ENCODE measurements at places on chromosomes 2 and 18. TPM values are rescaled to one million over a fixed set of nuclear protein-coding genes. Genes with fewer than 3 reads are reported as not detected.
A peak's percentile ranks its signal among the peaks of the same experiment; 100 is the strongest.

Gene OSBPL6
- polyA plus RNA-seq, result 1.1 TPM

Gene C1GALT1C1L
- polyA plus RNA-seq, result not detected

Gene DGUOK
- polyA plus RNA-seq, result 84.9 TPM

Gene ASAP2
- 25.1 TPM for polyA plus RNA-seq

Gene FOXI3
- not detected for polyA plus RNA-seq

Gene UPP2
- polyA plus RNA-seq, result not detected

Gene CHRND
- not detected for polyA plus RNA-seq

Gene MRPL44
- 25.1 TPM for polyA plus RNA-seq

DNA sequence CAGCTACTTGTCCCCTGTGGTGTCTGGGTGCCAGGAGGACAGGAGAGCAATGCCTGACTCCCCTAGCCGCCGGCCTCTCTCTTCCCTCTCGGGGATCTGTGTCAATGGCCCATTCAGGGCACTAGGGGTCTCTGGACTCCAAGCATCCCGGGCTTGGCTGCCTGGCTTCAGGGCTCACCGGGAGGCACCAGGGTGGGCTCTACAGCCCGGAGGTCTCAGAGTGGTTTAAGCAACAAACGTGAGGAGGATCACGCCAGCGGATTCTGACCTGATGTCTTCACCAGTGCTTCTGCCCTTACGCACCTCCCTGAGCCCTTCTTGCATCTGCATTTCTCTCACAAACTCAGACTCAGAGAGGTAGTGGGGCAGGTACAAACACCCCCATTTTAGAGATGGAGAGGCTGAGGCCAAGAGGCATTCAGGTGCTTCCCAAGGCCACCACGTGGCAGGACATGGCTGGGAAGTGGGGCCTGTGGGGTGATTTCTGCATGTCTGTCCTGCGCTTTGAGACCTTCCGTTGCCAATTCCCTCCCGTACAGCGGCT is 243.0 kb downstream of the CELF4 start:
- DNase-seq, result peak; percentile 42
- no peaks in the 10 kb centered on the region for H3K4me1 ChIP-seq

DNA sequence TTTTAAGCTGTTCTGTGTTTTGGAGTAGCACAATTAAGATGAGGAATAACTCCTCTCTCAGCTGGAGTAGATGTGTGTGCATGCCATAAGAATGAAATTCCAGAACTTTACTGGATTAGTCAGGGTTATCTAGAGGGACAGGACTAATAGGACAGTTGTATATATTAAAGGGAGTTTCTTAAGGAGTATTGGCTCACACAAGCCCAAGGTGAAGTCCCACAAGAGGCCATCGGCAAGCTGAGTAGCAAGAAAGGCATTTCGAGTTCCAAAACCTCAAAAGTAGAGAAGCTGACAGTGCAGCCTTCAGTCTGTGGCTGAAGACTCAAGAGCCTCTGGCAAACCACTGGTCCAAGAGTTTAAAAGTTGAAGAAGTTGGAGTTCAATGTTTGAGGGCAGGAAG is 113.7 kb downstream of the RIT2 start:
- no peaks in the 10 kb centered on the region for H3K27me3 ChIP-seq
- H3K4me1 ChIP-seq, result no peaks in the 10 kb centered on the region
- H3K4me3 ChIP-seq, result no peak overlapping the region
- H3K36me3 ChIP-seq, result no peaks in the 10 kb centered on the region
- DNase-seq, result no peak
- H3K27ac ChIP-seq, result no peak overlapping the region

- H3K27me3 ChIP-seq, result no peaks in the 10 kb centered on the region
- no peak overlapping the region for H3K4me3 ChIP-seq
- DNase-seq, result no peak
- H3K36me3 ChIP-seq, result no peaks in the 10 kb centered on the region
Measured at GRCh38 chr2:118911936-118912335, 30.1 kb upstream of the MARCO start.

DNA sequence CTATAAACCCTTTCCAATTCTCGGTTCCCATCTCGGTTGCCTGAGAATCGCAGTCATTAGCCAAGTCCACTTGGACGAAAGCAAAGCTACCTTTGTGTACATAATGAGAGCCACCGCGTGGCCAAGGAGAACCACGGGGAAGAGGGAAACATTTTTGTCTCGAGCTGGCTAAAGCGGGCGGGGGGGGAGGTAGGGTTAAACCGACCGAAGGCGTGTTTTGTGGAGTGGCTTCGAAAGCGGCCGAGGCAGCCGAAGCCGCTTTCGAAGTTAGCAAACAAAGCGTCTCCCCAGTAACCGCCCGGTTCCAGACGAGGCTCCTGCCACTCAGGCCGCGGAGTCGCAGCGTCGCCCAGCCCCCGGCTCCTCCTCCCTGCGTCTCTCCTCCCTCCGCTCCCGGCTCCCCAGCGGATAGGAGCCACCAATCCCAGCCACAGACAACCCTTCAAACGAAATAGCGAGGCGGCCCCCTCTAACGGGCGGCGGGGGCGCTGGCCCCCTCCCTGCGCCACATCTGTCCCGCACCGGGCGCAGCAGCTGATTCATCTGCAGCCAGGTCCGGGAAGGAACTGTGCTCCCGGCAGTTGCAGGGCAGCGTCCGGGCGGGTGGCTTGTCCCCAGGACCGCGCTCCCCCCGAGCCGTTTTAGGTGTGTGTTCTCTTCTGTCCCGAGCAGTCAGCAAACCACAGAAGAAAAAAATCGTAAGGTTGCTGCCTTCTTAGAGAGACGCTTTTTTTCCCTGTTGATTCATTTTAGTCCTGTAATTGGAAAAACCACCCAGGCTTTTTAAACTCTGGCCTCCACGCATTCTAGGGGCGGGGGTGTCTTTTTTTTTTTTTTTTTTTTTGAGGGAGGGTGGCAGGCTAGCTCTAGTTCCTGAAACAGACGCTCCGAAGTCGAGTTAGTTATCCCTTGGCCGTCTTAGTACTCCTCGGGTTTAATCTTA is 1.8 kb upstream of the TGIF1 start:
- peaks cover 20% of the 10 kb centered on the region for H3K4me1 ChIP-seq
- no peaks in the 10 kb centered on the region for H3K36me3 ChIP-seq
- H3K4me3 ChIP-seq, result peak overlapping the region; percentile 86
- no peaks in the 10 kb centered on the region for H3K27me3 ChIP-seq
- H3K27ac ChIP-seq, result peak overlapping the region; percentile 99

DNA sequence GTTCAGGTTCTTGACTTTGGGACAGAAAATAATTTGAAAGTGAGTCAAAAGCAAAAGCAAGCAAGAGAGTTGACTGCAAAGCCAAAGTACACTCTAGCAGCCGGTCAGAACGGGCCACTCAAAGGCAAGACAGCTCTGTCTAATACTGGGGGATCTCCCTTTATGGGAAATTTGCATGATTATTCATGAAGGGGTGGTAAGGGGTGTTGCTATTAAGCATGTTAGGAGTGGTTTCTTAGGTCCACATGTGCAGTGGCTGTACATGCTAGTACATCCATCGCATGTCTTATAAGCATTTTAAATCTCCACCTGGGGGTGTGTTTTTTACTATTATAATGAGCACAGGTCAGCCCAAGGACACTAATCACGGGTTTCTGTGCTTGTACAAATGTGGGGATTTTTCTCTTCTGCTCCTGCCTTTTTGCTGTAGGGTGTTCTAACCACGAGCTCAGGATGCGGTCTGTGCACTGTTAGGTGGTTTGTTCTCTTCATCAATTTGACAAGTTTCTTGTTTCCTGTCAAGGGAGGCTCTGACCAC is 60.2 kb upstream of the SPP2 start:
- H3K4me3 ChIP-seq, result no peak overlapping the region
- peaks cover 13% of the 10 kb centered on the region for H3K27me3 ChIP-seq
- no peak overlapping the region for H3K27ac ChIP-seq
- no peaks in the 10 kb centered on the region for H3K36me3 ChIP-seq
- peak; percentile 62 for DNase-seq

DNA sequence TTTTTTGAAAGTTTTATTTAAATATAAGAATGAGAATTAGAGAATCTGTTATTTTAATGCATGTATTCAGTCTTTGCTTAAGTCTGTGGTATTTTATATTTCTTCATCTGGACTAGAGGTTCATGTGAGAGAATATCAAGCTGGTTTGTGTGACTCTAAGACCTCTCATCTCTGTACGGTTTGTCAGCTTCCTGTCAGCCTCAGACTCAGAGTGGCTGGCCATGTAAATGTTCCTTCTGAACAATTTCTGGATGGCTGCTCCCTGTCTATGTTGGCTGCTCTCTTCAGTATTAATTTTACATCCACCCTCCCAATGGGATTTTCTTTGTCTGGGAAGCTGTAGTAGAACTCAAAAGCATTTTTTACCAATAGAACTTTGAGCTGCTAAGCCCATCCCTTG is 225.3 kb upstream of the THUMPD2 start:
- no peaks in the 10 kb centered on the region for H3K4me1 ChIP-seq
- H3K27me3 ChIP-seq, result no peaks in the 10 kb centered on the region
- H3K27ac ChIP-seq, result no peak overlapping the region

DNA sequence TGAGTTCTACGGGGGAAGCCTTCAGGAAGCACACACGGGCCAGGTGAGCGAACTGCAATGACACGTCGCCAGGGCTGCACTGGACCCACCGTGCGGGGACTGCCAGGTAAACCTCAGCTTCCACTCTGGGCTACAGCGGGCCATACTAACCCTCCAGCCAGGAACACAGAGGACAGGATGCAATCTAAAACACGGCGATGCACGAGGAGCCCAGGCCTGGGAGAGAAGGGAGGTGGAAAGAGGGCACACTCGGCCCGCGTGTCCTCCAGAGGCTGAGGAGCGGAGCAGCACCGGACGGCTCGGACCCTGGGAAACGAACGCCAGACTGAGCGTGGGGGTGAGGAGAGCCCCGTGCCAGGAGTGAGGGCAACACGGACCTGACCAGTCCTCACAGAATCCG is 69.3 kb downstream of the HDAC4 start:
- no peak for DNase-seq
- H3K27me3 ChIP-seq, result no peaks in the 10 kb centered on the region
- H3K4me3 ChIP-seq, result no peak overlapping the region
- H3K4me1 ChIP-seq, result peaks cover 34% of the 10 kb centered on the region
- H3K36me3 ChIP-seq, result no peaks in the 10 kb centered on the region

DNA sequence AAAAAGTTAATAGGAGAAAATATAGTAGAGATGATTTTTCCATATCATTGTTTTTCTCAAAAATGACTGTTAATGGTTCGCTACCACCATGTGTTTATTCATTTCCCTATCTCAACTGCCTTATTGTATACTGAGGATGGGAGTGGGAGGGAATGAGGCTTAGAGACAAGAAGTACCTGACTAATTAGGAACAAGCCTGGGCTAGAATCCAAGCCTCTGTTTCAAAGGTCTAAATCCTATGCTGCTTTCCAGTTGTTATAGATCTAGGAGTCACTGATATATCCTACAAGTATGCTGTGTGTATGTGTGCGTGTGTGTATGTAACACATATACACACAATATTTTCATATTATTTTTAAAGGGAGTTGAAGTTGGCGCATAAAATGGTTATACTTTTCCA is 465.9 kb downstream of the EPHA4 start:
- H3K36me3 ChIP-seq, result no peaks in the 10 kb centered on the region
- no peaks in the 10 kb centered on the region for H3K27me3 ChIP-seq
- H3K4me3 ChIP-seq, result no peak overlapping the region

GRCh38 chr2:241279413-241279812 is 36.1 kb downstream of the HDLBP start:
- no peaks in the 10 kb centered on the region for H3K36me3 ChIP-seq
- no peaks in the 10 kb centered on the region for H3K27me3 ChIP-seq
- H3K4me1 ChIP-seq, result peaks cover 43% of the 10 kb centered on the region
- no peak overlapping the region for H3K27ac ChIP-seq
- DNase-seq, result no peak

DNA sequence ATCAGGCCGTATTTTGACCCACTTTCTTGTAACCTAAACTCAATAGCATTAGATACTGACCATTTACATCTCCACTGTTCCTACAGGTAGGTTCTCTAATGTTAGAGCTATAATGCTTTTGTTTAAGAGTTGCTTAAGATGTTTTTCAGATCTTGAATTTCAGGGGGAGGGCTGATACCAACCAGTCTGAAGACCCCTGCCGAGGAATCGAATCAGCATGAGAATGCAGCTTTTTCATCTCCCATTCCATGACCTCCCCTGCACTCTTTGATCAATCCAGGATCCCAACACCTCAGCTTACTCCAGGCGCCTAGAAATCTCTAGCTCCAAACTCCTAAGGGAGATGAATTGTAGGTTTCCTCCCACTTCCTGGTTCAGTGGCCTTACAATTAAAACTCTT is 120.5 kb upstream of the MC4R start:
- DNase-seq, result no peak
- no peak overlapping the region for H3K27ac ChIP-seq
- no peaks in the 10 kb centered on the region for H3K36me3 ChIP-seq
- no peaks in the 10 kb centered on the region for H3K4me1 ChIP-seq
- H3K4me3 ChIP-seq, result no peak overlapping the region

DNA sequence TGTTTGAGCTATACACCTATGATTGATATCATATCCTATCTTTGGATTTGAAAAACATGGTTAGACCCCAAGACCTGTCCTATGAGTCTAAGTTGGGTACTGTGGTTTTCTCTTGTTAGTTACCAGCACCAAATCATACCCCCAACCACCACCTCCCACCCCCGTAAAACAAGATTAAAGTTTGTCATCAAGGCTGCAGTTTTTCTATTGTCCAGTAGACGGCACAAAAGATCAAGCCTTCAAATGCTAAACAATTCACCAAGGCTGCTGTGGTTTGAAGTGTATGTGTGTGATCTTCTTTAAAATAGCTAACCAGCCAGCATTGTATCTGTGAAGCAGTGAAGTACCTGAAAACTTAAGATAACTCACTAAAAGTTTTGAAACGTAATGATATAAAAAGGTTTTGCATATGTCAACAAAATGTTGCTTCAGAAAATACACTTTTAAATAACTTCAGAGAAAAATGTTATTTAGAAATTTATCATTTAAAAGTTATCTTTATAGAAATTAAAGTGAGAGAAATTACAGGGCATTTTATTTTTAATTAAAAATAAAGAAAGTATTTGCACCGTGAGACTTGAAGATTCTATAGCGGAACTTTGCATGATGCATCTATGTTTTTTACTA is 5.8 kb upstream of the MEIS1 start:
- no peaks in the 10 kb centered on the region for H3K36me3 ChIP-seq
- no peak overlapping the region for H3K27ac ChIP-seq
- no peak overlapping the region for H3K4me3 ChIP-seq
- peaks cover 46% of the 10 kb centered on the region for H3K4me1 ChIP-seq

All from stomach (tissue), 19 donors.